Sigmoid colon (tissue), 7 donors: ENCODE measurements at places on chromosomes 7 and 10. TPM values are rescaled to one million over a fixed set of nuclear protein-coding genes. Genes with fewer than 3 reads are reported as not detected.

The RADIL gene
- polyA plus RNA-seq = 2.3 TPM

The GOLGA7B gene
- polyA plus RNA-seq = 1.2 TPM

The LIPM gene
- polyA plus RNA-seq = not detected

The TRIM56 gene
- polyA plus RNA-seq = 25.6 TPM

The NOS3 gene
- 6.1 TPM for polyA plus RNA-seq
